Activated gamma-delta T cell treated with anti-CD3 and anti-CD28 coated beads, Interleukin-2, amount 50 U/mL, for 16 hours (primary cell): ENCODE measurements at places on chromosomes 16 and 17.

- no peak for DNase-seq
These were observed 23.0 kb downstream of the HBQ1 start for GRCh38 chr16:203246-203645.

DNA sequence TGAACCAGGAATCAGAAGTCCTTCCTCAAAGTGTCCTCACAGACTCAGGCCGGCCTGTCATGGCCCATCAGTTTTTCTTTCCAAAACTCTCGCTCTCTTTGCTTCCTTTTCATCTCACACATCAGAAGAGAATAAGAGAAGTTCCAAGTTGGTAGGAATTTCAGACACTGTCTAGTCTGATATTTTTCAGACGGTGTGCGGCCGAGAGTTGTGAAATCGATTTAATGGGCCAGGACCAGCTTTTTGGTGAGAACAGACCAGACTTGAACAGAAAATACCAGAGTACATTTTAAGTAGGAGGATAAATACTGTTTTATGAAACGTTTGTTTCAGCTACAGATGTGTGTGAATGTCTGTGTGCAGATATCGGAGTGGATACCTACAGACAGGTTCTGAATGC lies 24.8 kb upstream of the RCVRN start:
- DNase-seq = no peak

DNA sequence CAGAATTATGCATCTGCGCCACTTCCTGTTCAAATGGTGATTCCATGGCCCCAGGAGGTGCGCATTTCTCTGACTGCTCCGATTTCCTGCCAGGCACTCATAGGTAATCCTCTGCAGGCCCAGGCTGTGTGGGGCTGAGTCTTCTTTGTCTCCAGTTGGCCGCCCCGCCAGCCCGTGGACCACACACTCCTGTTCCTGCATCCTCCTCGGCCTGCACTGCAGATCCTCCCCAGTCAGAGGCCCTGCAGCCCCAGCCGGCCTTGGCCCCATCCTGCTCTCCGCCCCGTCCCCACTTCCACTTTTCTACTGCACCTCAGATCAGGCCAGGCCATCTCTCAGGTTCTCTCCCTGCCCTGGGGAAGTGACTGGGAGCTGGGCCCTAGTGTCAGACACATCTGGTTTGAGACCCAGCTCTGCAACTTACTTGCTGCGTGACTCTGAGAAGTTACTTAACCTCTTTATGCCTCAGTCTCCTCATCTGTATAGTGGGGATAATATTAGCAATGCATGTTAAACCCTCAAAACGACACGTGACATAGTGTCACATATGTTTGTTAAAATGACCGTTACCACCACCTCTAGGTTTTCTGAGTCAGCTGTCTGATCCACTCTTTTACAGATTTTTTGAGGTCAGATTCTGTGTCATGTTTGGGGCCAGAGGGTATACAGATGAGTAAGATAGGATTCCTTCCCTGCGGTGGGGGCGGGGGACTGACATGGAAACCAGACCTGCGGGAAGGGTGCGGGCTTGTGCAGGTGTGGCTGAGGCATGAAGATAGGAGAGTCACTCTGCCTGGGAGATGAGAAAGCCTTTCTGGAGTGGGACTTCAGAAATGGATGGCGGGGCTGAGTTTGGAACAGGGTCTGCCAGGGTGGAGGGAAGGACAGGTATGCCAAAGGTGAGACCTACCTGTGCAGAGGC lies 12.8 kb downstream of the RAB11FIP4 start:
- DNase-seq = no peak

DNA sequence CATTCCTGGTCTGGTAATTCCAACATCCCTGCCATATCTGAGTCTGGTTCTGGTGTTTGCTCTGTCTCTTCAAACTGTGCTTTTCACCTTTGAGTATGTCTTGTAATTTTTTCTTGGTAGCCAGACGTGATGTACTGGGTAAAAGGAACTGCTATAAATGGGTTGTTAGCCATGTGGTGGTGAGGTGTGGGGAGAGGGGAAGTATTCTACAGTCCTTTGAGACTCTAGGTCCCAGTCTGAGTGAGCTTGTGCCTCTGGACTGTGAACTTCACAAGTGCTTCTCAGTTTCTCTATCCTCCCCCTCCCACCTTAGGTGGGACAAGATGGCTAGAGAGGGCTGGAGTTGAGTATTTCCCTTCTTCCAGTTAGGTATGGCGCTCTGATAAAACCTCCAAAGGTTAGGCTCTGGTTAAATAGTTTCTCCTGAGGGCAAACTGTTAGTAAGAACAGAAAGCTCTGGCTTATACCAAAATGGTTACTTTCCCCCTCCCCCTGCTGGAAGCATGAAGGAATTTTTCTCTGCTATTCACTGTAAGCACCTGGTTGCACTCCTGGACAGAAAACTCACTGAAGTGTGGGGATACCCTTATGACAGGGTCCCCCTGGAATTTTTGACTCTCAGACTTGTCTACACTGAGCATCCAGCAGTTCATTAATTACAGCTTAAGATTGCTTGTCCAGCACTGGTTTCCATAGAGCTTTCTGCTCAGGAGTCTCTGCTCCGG lies 87.8 kb downstream of the MARCHF10 start:
- no peak for DNase-seq

- no peak for DNase-seq
These were observed 126.8 kb downstream of the ZFHX3 start for GRCh38 chr16:72921106-72921505.

DNA sequence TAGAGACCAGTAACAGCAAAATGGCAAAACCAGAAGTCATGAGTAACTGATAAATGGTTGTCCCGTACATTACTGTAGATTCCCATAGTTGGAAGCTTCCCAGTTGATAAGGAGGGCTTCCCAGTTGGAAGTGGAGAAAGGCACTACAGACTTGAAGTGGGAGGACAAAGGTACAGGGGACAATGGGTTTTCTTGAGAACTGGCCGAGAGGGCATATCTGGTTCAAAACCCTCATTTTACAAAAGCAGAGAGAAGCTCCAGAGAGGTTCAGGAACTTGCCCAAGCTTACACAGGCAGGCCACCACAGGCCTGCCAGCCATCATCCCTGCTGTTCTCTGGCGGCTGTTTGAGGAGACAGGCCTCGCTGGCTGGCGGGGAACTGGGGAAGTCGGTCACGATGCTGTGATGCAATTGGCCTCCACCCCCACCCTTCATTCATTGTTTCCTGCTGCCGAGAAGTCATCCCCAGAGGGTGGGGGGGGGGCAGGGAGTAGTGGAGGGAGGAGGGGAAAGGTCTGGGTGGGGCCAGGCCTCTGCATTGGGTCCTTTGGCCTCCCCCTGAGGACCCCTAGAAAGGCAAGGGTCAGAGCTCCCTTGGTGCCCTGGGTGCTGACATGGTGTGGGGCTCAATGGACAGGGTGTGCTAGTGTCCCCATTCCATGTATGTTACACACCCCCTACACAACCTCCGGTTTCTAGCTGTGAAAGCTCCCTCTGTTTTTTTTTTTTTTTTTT lies 3.0 kb downstream of the UBALD2 start:
- DNase-seq = peak; percentile 39
